Stimulated activated CD4-positive, alpha-beta T cell treated with anti-CD3 and anti-CD28 coated beads, Interleukin-1b, Interleukin-23, amount 100 ng/mL, for 24 hours (primary cell): ENCODE measurements at places on chromosomes 13 and 19.

- no peak for DNase-seq
These were observed 845.8 kb downstream of the UQCRFS1 start for GRCh38 chr19:28367146-28367545.

DNA sequence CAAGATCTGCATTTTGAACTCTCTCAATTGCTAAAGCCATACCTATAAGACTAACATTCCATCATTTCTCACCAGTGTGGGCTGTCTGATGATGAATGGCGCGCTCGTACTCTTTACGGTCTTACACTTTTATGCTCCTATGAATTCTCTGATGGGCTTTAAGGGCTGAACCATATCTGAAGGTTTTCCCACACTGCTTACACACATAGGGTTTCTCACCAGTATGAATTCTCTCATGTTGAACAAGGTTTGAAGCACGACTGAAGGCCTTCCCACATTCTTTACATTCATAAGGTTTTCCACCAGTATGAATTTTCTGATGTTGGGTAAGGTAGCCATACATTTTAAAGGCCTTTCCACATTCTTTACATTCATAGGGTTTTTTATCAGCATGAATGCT lies 18.8 kb upstream of the ZNF607 start:
- DNase-seq = no peak

- no peak for DNase-seq
These were observed 87.6 kb downstream of the IRS2 start for GRCh38 chr13:109698779-109699178.

DNA sequence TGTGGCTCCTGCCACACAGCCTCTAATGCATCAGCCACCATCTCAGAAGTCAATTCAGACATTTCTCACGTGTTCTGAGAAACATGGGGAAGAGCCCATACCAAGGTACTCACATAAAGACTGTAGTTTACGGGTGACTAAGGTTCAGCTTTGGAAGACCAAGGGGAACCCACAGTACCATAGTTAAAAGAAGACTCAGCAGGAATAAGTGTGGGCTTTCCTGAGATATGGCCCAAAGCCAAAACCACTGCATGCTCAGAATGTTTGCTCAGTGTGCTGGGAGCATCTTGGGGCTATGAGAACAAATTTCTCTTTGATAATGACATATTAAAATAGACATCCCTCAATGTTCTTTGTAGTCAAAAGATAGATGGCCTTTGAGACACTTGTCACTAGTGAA lies 283.8 kb downstream of the DCT start:
- DNase-seq = no peak

- DNase-seq = no peak
These were observed 1.6 kb upstream of the TIMM13 start for GRCh38 chr19:2428756-2429711.

GRCh38 chr19:29014857-29015436 lies 198.0 kb downstream of the UQCRFS1 start:
- no peak for DNase-seq

- DNase-seq = no peak
These were observed 57.8 kb downstream of the ZC3H13 start for GRCh38 chr13:45994752-45995151.

DNA sequence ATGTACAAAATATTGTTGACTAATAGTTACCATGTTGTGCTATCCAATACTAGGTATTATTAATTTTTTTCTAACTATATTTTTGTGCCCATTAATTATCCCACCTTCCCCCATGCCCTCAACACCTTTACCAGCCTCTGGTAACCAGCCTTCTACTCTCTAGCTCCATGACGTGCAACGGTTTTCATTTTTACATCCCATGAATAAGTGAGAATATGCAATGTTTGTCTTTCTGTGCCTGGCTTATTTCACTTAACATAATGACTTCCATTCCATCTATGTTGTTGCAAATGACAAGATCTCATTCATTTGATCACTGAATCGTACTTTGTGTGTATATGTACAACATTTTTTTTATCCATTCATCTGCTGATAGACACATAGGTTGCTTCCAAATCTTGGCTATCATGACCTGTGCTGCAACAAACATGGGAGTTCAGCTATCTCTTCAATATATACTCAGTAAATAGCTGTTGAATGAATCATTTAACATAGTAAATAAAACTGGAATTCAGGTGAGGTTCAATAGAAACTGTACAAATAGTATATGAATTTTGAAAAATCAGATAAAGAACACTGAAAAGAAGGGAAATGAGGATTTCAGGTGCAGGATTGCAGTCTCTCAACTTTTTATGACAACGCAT lies 509.0 kb upstream of the MIR17HG start:
- DNase-seq = no peak
